HTR-8/SVneo (cell line): ENCODE measurements at places on chromosomes 7 and 10.
A peak's percentile ranks its signal among the peaks of the same experiment; 100 is the strongest.

DNA sequence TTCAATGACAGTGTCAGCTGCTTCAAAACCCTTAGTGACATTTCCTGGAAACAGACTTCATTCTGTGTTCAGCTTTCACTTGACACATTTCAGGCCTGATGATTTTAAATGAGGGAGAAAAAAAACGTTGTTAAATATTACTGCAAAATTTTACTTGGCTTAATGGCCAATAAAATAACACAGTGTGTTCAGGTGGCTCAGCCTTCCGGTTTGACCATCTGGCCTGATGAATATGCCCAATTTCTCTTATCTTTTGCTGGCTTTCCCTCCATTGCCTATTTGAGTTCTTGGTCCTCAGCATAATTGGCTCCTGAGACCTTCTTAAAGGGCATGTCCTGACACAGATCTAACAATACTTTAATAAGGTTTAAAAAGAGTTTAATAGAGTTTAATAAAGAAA, 462.4 kb downstream of the ADRA2A start:
- DNase-seq: no peak

GRCh38 chr10:66804962-66805361, 120.9 kb upstream of the LRRTM3 start:
- DNase-seq: no peak

- DNase-seq: no peak
Measured at GRCh38 chr7:141949911-141950310, 3.1 kb upstream of the CLEC5A start.

GRCh38 chr7:118350260-118350659, 125.8 kb downstream of the ANKRD7 start:
- DNase-seq: no peak

- no peak for DNase-seq
Measured at GRCh38 chr10:13792006-13792405, 205.2 kb downstream of the PRPF18 start.

GRCh38 chr10:29546773-29547313, 87.9 kb downstream of the SVIL start:
- DNase-seq: no peak

GRCh38 chr7:71868797-71869196, 543.3 kb downstream of the CALN1 start:
- DNase-seq: no peak

- no peak for DNase-seq
Measured at GRCh38 chr7:46871516-46871915, 710.4 kb downstream of the TNS3 start.

DNA sequence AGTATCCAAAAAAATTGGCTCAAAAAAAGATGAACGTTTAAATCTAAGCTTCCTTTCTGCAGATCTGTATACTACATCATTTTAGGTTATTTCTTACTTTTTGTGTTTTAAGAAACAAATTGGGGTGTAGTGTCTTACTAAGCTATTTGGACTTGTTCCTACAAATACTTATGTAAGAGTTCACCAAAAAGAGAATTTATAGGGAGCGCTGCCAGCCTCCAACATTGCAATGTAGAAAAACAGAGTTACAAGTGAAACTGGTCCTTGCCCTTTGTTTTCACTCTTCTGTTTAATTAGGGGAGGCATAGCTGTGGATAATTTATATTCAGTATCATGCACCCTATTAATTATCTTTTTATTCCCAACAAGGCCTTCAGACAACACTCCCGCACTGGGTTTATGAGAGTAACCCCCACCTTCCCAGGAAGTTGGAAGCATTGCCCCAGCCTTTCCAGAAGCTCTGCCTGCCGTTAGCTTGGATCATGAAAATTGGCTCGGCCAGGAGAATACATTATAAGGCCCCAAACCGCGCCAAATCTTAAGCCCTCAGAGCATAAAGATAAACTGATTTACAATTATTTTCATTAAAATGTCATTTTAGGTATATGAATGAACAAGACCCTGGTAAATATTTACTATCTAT, 261.8 kb upstream of the KLF6 start:
- no peak for DNase-seq

DNA sequence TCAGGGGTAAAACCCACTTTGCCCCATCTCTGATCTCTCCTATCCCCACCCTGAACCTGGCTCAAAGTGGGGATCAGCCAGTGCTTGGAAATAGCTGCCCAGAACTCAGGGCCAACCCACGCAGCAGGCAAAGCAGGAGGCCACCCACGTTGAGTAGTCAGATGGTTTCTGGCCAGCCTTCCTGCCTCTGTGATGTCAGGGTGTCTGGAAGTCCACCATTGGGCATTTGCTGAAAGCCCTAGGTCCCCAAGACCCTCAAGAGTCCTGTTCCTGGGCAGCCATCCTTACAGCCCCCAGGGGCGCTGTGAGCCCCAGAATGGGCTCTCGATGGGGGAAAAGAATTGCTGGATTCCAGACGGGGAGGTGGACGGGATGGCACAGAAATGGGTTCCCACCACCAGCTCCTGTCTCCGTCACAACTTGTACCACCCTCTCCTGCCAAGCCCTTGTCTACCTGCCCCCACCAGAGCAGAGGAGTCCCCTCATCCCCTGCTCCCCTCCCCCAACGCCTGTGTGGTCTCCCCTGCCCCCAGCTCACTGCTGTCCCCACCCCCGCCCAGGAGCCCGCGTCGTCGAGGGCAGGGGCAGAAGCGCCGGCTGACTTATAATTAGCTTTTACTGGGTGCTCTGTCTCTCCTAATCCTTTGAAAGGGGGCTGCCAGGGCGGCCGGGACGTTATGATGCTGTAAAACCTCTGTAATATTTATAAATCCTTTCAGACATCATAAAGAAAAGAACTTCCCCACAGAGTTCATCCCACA, 3.9 kb downstream of the MYL10 start:
- DNase-seq: no peak

DNA sequence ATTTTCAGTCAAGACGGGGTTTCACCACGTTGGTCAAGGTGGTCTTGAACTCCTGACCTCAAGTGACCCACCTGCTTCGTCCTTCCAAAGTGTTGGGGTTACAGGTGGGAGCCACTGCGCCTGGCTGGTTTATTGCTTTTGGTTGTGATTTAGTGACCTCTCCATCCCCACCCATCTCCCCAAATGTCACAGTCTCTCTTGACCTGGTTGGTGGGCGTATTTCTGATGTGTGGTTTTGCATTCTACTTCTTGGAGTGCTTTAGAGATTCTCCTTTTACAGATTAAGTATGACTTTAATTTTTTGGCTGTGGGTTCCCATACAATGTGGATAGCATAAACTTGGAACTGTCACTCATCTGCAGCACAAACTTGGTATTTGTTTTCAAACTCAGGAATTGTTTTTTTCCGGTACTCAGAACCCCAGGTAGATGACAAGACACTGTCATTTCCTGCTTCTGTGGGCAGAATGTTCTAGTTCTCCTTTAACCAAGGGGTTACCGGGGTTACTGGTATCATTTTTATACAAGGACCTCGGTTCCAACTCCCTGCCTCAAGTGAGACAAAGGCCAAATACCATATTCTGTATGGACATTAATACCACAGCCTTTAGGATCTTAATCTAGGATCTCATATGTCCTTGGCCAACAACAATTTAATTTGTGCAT, 50.5 kb downstream of the MRC1 start:
- DNase-seq: no peak

DNA sequence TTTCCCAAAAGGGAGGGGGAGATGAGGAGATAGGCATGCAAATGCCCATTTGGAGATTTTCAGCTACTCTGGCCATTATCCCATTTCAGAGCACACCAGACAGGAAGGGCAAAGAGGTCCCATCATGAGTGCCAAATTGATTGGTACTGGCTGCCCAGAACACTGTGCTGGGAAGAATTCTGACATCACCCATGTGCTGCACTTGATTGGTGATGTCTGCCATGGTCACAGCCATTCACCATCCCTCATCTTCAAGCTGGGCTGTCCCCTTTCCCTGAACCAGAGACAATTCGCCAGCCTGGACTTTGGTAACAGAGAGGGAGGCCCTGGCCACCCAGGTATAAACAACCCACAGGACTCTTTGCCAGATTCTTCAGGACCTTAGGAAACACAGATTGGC, 23.2 kb upstream of the RADIL start:
- no peak for DNase-seq

DNA sequence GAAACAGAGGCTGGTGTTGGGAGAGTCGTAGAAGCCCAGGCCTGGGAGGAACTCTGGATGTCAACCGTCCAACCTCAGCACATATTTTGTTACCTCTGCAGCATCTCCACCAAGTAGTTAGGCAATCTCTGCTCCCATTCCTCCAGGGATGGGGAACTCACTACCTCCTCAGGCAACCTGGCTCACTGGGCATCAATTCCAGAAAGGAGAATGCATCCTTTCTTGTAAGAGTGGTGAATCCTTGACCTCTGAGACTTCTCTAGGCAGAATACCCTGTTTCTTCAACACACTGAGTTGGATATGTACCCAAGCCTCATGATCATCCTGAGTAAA, 136.7 kb upstream of the ZMIZ1 start:
- DNase-seq: no peak

GRCh38 chr10:119919271-119919670, 26.7 kb downstream of the SEC23IP start:
- DNase-seq: no peak

DNA sequence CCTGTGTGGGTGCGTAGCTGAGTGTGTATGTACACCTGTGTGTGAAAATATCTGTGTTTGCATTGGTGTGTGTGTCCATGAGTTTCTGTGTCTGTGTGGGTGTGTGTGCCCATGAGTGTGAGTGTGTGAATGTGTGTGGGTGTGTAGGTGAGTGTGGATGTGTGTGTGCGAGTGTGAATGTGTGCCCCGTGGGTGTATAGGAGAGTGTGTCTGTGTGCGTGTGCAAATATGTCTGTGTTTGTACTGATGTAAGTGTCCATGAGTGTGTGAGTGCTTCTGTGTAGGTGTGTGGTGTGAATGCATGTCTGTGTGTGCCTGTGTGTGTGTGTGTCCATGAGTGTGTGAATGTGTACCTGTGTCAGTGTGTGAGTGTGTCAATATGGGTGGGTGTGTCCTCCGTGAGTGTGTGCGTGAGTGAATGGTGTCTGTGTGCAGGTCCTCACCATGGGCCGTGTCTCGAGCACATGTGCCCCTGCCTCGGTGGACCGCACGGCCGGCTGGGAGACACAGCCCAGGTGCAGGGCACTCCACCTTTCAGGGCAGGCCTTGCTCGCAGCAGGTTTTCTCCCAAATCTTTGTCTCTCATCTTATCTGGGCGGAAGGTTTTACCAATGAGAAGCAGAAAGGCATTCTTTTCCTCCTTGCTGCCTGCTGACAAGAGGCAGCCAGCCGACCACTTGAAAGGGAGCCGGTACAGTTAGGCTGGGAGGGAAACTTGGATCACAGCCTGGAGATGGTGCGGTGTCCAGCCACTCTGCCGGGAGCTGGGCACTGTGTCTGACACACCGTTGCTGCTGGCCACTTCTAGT, 107.1 kb upstream of the FAM20C start:
- no peak for DNase-seq

- no peak for DNase-seq
Measured at GRCh38 chr10:19845503-19846368, 29.5 kb downstream of the PLXDC2 start.

- no peak for DNase-seq
Measured at GRCh38 chr7:37320848-37321468, 127.7 kb downstream of the ELMO1 start.

GRCh38 chr7:22832401-22832800, 9.8 kb upstream of the TOMM7 start:
- DNase-seq: no peak

- no peak for DNase-seq
Measured at GRCh38 chr7:36506820-36507219, 117.2 kb downstream of the ANLN start.

DNA sequence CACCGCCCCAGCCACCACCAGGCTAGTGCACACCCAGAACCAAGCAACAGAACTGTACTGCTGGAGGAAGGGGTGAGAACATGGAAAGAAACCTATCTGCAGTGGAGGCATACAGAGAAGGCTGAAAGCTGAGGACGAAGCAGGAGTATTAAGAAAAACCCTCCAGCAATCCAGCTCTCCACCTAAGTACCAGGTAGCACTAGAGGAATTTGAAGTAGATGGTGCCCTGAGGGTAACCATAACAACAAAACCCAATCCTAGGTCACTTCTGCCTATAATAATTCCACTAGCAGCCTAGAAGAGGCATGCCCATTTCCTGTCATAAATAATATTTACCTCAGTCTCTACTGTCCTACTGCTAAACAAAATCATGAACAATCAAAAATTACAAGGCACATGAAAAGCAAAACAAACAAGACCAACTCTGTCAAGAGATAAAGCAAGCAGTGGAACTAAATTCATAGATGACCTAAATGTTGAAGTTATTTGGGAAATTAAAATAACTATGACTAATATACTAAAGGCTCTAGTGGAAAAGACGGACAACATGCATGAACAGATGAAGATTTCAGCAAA, 51.1 kb downstream of the HYCC1 start:
- no peak for DNase-seq

DNA sequence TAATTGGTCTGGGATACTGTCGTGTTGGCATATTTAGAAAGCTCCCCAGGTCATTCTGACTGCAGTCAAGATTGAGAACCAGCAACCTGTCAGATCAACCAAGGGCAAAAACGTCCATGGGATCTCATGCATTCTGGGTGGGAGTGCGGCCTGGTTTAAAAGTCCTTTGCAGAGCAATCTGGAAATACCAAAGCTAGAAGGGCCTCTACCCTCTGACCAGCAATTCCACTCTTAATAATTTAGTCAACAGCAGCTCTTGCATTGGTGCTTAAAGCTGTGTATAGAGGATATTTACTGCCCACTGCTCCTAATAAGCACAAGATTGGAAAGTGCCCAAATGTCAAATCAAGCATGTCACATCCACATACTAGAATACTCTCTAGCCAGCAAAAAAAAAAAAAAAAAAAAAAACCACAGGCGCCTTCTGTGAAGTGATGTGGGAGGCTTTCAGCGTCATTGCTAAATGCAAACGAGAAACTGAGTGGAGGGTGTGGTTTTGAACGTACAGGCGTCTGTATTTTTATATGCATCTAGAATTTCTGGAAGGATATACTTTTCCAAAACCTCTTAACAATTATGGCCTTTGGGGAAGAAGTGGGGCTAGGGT, 44.8 kb upstream of the HSPA12A start:
- no peak for DNase-seq

DNA sequence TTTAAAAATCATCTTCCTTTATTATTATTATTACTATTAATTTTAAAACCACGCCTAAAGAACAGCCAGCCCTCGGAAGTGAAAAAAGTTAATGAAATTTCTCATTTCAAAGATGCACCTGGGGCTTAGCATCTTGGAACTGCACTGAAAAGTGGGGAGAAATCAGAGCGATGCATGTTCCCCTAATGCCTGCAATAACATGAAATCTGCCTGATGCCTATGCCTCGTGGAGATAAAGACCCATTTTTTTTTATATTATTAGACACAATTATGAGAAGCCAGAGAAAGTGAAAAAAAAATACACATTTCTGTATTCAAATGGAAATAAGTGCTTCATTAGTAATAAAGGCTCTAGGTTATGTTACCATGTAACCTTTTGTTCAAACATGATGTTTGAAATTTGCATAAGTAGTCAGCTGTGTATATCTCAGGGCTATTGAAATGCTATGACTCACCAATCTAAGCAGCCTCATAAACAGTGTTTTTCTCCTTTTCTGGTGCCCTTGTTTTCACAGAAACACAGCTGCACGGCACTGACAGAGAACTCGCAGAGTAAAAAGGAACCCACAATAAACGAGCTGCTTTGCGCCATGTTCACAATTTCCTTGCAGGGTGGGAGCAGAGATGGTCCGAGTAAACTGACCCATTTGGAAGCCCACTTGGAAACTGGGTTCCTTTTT, 175.8 kb upstream of the PRKCQ start:
- DNase-seq: peak; percentile 19
